Fibroblast of skin of scalp (primary cell): ENCODE measurements at places on chromosomes 6 and 20.

DNA sequence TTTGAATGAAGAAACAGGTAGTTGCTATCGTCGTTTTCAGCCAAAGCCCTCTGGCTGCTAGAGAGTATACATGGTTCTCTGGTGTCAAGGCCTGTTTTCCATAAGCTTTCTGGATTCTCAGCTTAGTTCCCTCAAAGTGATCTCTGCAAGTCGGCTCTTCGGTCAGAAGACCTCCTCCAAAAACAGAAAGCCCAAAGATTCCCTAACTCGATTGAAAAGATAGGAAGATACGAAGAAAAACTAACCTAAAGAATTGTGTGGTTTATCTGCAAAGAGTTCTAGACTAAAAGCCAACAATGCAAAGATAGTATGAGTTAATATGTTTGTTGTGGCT, 545 bp upstream of the ASCC3 start:
- no peak for DNase-seq

DNA sequence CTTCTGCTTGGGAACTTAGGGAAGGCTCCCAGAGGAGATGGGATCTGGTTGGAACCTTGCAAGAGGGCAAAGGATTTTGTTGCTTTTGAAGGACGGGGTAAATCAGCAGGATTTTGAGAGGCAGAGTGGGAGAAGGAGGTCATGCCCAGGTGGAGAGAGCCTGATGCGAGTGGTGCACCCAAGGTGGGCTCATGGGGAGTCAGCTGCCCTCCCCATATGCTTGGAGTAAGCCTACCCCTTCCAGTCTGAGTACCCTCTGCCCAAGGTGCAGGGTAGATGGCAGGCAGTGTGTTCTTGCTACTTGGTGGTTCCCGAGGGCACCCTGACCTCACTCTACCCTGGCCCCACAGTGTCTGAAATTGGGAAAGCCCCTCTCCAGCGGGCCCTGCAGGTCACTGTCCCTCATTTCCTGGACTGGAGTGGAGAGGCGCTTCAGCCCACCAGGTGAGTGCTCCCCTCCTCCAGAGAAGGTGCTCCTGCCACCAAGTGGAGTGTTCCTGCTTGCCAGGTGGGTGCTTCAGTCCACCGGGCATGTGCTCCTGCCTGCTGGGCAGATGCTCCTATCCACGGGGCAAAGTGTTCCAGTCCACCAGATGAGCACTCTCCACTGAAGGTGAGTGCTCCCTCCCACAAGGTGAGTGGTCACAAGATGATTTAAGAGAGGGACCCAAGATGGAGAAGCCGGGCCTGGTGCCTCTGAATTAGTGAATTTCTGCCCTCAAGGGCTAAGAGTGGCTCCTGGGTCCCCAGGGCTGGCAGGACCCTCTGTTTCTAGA, 3.4 kb downstream of the BPIFB2 start:
- DNase-seq, result no peak

- no peak for DNase-seq
These were observed 3.6 kb downstream of the GRM4 start for GRCh38 chr6:34142061-34142998.

DNA sequence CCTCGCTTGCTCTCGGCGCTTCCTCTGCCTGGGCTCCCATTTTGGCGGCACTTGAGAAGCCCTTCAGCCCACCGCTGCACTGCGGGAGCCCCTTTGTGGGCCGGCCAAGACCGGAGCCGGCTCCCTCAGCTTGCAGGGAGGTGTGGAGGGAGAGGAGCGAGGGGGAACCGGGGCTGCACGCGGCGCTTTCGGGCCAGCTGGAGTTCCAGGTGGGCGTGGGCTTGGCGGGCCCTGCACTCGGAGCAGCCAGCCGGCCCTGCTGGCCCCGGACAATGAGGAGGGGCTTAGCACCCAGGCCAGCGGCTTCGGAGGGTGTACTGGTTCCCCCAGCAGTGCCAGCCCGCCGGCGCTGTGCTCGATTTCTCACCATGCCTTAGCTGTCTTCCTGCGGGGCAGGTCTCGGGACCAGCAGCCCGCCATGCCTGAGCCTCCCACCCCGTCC, 10.2 kb upstream of the SRPK1 start:
- no peak for DNase-seq

DNA sequence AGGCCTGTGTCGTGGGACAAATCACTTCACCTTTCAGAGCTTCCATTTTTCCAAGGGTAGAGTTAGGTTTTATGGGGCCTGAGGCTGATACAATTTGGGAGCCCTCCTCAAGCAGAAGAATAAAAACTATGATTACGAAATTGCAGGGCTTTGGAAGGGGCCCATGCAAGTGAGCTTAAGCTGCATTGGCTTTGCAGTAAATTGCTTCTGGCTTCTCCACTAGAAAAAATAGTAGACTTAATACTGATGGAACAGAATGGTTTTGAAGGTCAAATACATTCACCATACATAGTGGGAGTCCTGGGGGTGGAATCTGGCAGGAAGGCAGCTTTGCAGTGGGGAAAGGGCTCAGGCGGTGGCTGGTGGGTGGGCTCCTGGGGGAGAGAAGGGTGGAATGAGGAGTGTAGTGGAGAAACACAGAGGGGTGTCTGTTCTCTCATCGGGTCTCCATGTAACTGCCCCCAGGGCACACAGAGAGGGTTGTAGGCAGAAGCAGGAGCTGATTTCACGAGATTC, 55.9 kb upstream of the RNF24 start:
- no peak for DNase-seq
